Stimulated activated CD8-positive, alpha-beta memory T cell treated with anti-CD3 and anti-CD28 coated beads, Interleukin-4, amount 100 ng/mL, for 4 hours (primary cell): ENCODE measurements at places on chromosomes 6 and 20.

DNA sequence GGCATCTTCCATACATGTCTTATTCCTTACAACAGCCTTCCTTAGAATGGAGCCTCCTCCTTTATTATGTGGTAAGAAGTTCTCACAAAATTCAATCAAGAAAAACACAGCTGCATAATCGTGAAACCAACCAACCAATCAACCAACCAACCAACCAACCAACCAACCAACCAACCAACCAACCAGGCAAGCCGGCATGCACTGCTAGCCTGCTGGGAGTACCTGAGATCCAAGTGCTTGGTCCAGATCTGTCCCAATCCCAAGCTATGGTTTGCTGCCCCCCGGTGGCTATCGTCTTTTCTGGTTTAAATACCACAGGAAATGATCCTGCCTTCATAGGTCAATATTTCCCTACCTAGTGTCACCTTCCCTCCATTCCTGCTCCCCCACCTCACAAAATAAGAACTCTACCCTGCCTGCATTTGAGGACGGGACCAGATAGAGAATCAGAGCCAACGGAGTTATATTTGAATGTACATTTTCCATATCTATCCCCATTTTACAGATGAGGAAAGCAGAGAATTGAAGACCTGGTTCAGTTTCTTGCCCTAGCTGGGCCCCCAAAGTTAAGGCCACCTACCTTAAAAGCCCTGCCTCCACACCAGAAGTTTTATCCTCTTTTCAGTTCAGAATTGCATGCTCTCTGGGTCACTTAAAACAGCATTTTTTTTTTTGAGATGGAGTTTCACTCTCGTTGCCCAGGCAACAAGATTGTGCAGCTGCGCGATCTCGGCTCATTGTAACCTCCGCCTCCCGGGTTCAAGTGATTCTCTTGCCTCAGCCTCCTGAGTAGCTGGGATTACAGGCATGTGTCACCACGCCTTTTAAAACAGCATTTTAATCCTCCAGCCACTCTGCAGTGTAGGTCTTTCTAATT, 27.1 kb downstream of the RAB44 start:
- peak; percentile 8 for DNase-seq

- no peak for DNase-seq
Measured at GRCh38 chr6:119713903-119714302, 364.3 kb upstream of the MAN1A1 start.

DNA sequence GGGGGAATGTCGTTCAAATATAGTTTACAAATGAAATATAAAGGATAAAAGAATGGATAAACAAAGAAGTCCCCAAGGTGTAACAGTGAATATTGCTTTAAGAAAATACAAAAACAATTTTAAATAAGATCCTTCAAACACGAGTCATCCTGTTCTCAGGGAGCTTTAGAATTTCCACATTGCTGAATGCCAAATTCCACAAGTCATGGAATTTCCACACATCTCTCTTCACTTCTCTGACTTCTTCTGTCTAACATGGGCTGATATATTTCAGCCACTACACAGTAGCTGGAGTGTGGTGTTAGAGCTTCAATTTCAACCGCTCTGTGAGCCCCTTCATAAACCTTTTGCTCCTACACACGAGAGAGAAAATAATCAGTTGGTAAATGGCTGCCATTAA, 28.0 kb downstream of the IL22RA2 start:
- no peak for DNase-seq

GRCh38 chr6:71351190-71351589, 62.6 kb downstream of the OGFRL1 start:
- DNase-seq, result no peak

GRCh38 chr6:109738255-109738654, 47.2 kb downstream of the FIG4 start:
- DNase-seq, result no peak

DNA sequence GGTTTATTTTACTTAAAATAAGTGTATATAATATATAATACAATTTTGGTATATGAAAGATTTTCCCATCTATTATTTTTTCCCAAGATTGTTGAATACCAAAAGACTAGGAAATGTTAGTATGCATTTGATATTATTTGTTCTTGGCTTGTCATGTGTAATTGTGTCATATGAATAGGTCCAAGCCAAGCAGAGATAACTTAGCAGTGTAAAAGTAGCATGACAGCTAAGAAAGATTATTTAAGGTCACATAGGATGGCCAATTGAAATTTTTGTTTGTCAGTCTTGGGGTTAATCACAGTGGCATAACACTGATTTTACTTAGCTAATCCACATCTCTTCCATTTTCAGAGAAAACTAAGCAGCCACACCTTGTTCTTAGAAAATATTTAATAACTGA, 38.8 kb upstream of the RSPO3 start:
- no peak for DNase-seq

- DNase-seq, result no peak
Measured at GRCh38 chr6:137391061-137391814, 103.0 kb downstream of the OLIG3 start.

GRCh38 chr6:34630040-34630439, 66.5 kb downstream of the ILRUN start:
- DNase-seq, result no peak

- no peak for DNase-seq
Measured at GRCh38 chr6:129598244-129599187, 111.5 kb downstream of the ARHGAP18 start.

GRCh38 chr6:151440930-151441329, 11.0 kb downstream of the RMND1 start:
- no peak for DNase-seq

DNA sequence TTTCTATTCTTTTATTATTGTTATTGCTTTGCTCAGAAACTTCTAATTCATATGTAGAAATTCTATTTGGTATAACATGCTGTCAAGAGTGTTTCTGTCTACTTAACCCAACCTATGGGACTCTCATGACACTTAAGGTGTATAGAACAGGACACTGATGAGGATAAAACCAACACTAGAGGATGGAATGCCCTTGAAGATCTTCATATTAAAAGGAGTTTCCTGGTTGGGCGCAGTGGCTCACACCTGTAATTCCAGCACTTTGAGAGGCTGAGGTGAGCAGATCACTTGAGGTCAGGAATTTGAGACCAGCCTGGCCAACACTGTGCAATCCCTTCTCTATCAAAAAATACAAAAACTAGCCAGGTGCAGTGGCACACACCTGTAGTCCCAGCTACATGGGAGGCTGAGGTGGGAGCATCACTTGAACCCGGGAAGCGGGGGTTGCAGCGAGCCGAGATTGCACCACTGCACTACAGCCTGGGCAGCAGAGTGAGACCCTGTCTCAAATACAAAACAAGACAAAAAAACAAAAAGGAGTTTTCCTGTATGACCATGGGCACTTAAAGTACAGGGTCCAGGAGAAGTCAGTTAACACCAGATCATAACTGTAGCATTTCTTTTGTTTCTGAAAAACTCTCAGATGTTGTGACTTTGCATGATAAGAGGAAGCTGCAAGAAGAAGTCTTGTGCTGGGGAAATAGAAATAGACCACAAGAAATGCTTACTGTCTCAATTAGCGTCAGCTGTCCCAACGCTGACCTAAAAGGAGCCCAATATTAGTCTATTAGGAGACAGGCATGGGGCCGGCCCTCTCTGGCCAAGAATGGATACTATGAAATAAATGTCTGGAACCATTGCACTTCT, 38.9 kb upstream of the CD2AP start:
- DNase-seq, result no peak

DNA sequence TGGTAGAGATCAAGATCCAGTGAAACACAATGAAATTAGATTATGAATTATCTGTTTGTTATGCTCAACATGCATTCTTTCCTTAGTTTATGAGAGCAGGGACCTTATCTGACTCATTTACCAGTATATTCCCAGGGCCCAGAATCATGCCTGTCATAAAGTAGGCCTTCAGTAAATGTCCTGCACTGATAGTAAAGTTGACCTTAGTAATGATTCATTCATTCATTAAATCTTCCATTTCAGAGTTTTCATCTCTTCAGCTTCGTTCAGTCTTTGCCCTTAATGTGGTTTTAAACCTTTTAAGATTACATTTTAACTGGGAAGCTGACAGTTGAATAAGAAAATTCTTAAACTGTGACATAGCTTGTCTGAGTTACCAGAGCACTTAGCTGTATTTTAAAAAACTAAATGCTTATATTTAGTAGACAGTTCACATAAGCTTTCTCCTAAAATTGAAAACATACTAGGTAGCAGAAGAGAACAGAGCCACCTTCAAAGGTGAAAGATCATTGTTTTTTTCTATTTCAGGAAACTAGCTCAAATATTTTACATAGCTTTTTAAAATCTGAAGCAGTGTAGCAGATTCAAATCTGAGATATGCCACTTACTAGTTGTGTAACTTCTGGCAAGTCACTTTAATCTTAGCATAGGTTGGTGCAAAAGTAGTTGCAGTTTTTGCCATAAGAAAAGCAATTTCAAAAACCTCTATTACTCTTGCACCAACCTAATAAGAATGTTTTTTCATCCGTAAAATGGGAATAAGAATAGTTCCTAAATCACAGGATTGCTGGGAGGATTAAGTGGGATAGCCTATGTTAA, 41.4 kb downstream of the MCM8 start:
- no peak for DNase-seq

- DNase-seq, result no peak
Measured at GRCh38 chr6:154474648-154475428, 35.6 kb downstream of the CNKSR3 start.
